SK-N-SH (cell line): ENCODE measurements at places on chromosomes 1 and 21. TPM values are rescaled to one million over a fixed set of nuclear protein-coding genes. Genes with fewer than 3 reads are reported as not detected.

SYNC gene
- polyA plus RNA-seq, result 25.6 and 32.0 TPM in 2 replicates

CCT8 gene
- 102 and 105 TPM in 2 replicates for polyA plus RNA-seq

LGR6 gene
- polyA plus RNA-seq, result 0.03 TPM in 1 of 2 replicates, not detected in the other

MTF2 gene
- polyA plus RNA-seq, result 11.9 and 15.3 TPM in 2 replicates

FCRLB gene
- polyA plus RNA-seq, result 2.0 and 2.6 TPM in 2 replicates

FAAP20 gene
- 35.6 and 58.3 TPM in 2 replicates for polyA plus RNA-seq

UTP11 gene
- 26.8 and 27.3 TPM in 2 replicates for polyA plus RNA-seq
